Smooth muscle cell of the brain vasculature (primary cell): ENCODE measurements at places on chromosomes 3 and 15.

DNA sequence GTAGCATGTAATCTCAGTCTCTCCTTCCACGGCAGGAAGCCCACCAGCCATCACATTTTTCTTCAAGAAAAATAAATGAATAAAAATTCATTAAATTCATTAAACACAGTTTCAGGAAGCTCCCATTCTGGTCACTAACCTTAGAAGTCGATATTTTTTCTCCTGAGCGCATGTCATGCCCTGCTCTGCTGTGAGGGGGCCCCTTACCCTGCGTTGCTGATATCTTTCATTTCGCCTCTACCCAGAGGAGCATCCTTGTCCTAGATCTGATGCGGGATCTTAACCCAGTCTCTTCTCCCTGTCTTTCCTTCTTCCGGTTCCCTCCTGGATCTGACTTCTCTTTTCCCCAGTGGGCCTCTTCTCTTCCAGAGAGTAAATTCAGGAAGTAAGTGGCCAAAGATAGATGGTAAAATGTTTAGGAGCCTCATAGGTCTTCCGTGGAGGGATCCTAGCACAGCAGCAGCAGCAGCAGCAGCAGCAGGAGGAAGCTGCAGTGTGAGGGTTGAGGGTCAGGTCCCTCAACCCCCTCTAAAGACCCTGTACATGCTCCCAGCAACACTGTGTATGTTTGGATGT, 1.4 kb upstream of the ILDR1 start:
- DNase-seq = no peak

GRCh38 chr3:170899455-170899854, 9.0 kb downstream of the EIF5A2 start:
- DNase-seq = no peak

DNA sequence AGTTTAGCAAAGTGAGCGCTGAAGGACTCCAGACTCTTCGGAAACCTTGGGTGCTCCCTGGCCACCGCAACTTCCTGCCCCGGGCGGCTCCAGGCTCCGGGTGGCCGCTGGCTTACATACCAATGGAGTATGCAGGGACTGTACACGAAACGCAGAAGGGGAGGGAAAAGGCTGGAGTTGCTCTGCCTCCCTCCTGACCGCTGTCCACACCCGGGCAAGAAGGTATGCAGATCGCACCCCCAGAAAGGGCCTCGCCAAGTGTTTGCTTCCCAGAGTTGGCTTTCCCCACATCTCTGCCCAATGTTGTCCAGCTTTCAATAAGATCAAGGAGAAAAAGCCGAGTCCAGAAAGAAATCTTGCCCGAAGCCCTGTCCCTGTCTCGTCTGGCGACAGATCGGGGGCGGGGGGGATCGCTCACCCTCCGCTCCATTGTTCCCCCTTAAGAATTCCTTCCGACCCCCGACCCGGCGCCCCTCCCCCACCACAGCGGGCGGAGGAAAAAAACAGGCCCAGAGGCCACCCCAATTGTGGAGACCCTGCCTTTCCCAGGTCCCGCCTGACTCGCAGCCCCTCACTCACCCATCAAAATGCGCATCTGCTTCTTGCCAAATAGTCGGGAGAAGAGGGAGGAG, 533 bp downstream of the ARF4 start:
- peak; percentile 57 for DNase-seq

GRCh38 chr15:89499156-89499555, 2.8 kb upstream of the RHCG start:
- DNase-seq = no peak

GRCh38 chr15:74845208-74845568, 2.2 kb upstream of the ULK3 start:
- no peak for DNase-seq

DNA sequence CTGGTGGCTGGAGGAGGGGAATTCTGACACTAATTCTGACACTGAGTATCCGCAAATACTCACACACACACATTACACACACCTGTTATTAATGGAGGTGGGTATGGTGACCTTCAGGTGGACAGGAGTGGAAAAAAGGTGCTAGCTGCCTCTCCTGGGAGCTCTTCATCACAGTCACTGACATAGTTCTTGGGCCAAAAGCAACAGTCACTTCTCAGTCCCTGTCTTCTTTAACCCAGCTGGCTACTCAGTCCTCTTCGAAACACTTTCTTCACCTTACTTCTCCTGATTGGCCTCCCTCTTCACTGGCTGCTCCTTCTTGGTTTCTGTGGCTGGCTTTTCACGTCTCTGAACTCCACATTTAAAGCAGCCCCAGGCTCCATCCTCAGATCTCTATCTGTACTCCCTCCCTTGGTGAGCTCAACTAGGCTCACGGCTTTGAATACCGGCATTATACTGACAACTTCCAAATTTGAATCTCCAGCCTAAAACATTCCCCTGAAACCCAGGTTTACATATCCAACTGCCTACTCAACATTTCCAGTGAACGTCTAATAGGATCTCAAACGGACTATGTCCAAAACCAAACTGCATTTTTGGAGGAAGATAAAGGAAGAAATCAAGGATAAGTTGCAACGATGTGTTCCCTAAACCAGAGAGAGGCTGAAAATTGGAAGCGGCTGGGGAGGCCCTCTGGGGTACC, 53.2 kb upstream of the HEG1 start:
- no peak for DNase-seq

GRCh38 chr3:143383421-143383820, 263.9 kb downstream of the CHST2 start:
- DNase-seq = no peak

DNA sequence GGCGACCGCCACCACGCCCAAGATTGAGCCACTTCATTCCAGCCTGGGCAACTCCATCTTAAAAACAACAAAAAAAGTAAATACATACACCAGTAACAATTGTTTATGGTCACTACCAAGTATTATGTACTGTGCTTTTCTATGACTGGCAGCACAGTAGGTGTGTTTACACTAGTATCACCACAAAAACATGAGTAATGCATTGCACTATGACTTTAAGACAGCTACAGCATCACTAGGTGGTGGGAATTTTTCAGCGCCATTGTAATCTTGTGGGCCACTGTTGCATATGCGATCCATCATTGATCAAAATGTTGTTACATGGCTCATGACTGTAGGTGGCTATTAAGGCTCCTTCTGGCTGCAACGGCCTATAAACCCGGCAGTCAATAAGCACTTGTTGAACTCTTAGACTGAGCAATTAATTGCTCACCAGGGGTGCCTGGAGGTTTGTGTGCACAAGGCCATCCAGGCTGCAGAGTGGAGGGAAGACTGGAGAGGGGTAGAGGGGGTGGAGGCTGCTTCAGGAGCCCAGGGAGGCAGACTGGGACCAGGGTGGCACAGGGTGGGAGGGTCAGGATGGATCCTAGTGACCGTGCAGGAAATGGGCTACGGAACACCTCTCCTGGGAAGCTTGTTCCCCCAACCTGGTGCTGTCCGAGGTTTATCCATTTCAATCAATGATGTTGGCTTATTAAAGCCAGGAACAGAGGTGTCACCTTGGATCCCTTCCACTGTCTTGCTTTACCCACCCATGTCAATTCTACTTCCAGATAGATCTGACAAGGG, 17.9 kb upstream of the COPG1 start:
- no peak for DNase-seq

- no peak for DNase-seq
Measured at GRCh38 chr3:188124184-188124583, 29.8 kb upstream of the LPP start.

DNA sequence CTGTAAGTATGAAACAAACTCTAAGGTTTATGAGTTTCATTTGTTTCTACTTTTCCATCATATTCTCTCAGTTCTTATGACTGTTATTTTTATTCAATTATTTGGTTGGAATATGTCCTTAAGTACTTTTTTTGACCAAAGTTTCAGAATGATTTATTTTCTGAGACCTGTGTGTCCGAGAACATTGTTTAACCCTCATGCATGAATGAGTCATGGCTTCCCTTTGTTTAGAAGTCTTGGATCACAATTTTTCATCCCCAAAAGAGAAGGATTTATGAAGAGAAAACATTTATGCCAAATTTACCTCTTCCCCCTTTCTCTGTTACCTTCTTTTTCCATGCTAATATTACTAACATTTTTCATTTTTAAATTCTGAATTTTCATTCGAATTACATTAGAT, 518.0 kb upstream of the NR2F2 start:
- DNase-seq = no peak

DNA sequence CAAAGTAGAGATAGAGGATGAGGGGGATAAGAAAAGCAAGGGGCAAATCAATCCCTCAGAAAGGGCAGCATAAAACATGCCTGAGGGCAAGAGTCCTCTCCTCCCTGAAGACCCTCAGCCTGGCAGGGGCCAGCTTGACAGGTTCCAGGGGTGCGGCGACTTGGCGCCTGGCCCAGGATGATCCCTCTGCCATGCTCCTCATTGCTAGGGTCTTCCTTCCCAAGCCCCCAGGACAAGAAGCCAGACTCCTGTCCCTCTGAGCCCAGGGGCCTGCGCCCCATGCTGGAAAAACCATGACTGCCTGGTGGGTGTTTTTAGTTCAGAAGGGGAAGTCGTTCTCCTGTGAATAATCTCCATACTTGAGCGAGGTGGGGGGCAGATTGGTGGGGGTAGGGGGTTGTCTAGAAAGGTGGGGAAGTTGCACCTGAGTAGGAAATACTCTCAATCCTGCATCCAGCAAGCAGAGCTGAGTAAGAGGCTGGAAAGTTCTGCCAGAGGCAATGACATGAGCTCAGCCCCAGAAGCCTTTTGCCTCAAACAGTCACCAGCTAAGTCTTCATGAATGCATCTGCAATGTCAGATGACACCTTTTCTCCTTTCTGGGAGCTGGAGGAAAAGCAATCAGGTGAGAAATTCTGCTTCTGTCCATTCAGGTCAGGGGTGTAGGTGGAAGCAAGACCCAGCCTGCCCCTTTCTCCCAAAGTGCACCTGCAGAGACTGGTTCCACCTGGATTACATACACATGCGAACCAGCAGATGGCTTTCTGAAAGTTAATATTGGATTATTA, 18.3 kb downstream of the SLC12A8 start:
- no peak for DNase-seq

- DNase-seq = no peak
Measured at GRCh38 chr3:179743913-179744312, 91.1 kb downstream of the USP13 start.

- DNase-seq = no peak
Measured at GRCh38 chr3:49607796-49608195, 53.5 kb downstream of the BSN start.

GRCh38 chr3:34024447-34025240, 226.2 kb downstream of the PDCD6IP start:
- DNase-seq = no peak

GRCh38 chr3:128613083-128613829, 37.4 kb downstream of the RPN1 start:
- DNase-seq = no peak

GRCh38 chr3:28745436-28745835, 396.8 kb upstream of the AZI2 start:
- no peak for DNase-seq

- DNase-seq = no peak
Measured at GRCh38 chr15:93583968-93584367, 495.0 kb upstream of the RGMA start.

DNA sequence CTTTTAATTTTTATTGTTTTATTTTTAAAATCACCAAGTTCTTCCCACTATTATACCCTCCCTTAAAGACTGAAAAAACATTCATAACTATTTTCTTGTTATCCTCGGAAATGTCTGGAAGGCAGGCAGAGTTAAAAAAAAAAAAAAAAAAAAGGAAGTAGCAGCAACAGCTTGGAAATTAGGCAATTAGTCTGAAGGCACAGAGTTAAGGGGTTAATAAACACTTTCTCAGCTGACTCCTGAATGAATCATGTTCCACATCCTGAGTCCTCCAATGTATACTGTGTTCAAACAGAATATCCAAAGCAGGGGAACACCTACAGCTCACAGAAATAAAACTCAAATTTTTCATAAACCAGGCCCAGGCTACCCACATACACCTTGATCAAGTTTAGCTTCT, 5.8 kb downstream of the HEXA start:
- no peak for DNase-seq

GRCh38 chr3:178966299-178967176, 105.1 kb downstream of the ZMAT3 start:
- no peak for DNase-seq

DNA sequence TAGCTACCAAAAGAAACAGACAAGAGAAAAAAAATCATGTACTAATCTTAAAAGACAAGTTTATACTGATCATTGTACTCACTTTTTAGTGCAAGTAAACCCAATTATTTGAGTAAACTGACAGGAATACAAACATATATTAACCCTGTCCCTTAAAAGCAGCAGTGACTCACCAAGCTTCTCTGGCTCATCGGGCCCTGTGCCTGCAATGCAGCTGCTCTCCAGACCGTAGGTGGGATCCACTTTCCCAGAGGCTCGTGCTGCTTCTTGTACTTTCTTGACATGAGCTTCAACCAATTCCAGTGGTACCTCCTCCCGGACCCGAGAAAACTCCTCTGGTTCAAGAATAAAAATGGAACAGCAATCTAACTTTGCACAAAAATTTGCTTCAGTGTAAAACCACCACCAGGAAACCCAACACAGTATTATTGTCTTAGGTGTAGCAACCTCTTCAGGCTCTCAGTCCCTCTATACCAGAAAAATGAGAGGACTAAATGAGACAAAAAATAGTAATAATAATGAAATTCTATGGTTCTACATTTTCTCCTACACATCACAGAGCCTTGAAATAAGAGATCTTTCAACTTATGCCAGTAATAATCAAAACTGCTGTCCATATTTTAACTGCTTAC, 82.6 kb upstream of the CSPG5 start:
- DNase-seq = peak; percentile 33

GRCh38 chr15:78241017-78241416, 6.7 kb upstream of the ACSBG1 start:
- DNase-seq = peak; percentile 33

DNA sequence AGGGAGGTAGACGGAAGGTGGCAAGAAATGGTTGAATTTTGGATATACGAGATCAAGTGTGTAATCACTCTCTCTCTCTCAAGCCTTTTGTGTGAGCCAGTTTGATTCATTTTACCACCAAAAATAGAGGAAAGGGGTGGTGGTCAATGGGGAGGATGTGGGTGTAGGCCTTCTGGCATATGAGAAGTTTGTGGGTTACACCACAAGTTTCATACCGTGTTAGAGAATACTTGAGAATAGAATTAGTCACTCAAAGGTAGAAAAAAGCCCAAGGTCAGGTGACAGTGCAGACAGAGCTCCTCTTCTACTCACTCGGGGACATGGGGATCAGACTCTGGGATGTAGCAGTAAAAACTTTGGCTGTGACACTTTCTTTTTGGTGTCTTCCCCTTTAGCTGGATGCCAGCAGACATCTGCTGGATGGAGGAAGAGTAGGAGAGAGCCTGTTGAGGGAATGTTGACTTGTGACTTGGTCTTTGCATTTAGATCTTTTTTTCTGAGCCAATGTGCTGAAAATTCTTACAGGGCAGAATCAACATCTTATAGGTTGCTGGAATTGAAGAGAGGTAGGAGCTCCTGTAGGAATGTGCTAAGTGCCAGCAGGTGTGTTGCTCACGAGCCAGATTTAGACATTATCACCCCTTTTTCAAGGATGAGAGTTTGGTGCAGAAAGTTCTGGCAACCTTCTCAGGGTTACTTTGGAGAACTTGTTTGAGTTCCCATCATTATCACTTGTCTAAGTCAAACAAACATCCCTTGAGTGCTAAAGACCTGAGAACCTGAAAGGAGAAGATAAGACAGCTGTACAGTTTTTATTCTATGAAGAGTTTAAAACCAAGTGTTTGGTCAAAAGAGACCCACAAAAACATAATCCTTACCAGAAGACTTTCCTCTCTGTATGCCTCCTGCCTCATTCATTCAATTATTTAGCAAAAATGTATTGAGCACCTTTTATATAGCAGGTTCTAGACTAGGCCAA, 43.9 kb upstream of the RYK start:
- DNase-seq = no peak

- DNase-seq = no peak
Measured at GRCh38 chr3:37953707-37954394, 36.7 kb upstream of the VILL start.
